Central memory CD4-positive, alpha-beta T cell (primary cell): ENCODE measurements at places on chromosomes 4 and X.
A peak's percentile ranks its signal among the peaks of the same experiment; 100 is the strongest.

- no peak for DNase-seq
Observed at GRCh38 chr4:306551-306961, 1.3 kb upstream of the ZNF732 start.

DNA sequence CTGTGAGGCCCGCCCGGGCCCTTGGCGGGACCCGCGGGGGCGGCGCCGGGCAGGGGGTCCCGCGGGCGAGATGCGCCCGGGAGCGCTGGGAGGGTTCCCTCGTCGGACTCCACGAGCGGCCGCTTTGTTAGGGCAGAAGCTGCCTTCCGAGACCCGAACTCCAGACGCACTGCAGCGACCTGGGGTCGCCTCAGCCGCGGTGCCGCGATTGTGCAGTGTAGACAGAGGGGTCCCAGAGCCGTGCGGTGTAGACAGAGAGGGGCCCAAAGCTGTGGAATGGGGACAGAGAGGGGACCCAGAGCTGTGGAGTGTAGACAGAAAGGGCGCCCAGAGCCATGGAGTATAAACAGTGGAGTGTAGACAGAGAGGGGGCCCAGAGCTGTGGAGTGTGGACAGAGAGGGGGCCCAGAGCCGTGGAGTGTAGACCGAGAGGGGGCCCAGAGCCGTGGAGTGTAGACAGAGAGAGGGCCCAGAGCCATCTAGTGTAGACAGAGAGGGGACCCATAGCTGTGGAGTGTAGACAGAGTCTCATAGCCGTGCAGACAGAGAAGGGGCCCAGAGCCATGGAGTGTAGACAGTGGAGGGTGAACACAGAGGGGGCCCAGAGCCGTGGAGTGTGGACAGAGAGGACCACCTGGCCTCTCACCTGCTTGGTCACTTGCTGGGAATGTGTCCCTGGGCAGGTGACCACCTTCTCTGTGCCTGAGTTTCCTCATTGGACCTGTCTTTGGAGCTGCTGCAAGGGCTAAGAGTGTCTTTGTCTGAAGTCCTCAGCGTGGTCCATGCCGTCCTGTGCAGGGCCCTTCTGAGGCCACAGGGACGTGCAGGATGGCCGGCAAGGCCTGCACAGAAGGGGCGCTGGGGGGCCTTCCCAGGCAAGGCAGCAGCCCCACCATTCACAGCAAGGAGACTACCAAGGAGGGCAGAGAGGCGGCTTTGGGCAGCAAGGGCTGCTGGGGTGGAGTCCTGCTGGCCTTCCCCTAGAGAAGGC is 875 bp downstream of the RGS12 start:
- DNase-seq, result no peak

GRCh38 chr4:182975806-182976205 is 58.6 kb upstream of the DCTD start:
- DNase-seq, result no peak

DNA sequence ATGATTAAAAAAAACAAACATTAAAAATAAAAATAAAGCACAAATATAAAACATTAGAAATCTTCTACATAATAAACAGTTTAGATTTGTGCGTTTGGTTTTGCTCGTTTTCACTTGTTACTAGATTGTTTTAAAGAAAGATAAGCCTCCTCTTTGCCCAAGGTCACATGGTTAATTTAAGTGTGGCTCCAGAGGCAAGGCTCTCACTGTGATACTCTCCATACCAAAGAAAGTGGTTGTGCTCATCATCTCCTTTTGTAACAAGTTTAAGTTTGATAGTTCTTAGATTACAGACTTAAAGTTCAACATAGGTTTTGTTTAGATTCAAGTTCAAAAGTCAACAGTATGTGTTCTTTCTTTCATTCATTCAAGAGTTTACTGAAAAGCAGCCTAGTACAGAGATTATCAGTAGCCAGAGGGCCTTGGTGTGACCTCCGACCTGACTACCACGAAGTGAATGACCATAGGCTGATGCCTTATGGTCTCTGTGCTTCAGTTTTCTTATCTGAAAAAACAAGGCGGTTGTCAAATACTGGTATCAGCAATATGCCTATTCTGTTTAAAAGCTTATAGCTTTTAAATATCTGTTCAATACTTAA is 133.2 kb downstream of the ZAR1 start:
- no peak for DNase-seq

GRCh38 chr4:122313006-122313646 is 65.7 kb upstream of the ADAD1 start:
- DNase-seq, result no peak

- DNase-seq, result no peak
Observed at GRCh38 chr4:121551881-121552280, 144.9 kb downstream of the ANXA5 start.

DNA sequence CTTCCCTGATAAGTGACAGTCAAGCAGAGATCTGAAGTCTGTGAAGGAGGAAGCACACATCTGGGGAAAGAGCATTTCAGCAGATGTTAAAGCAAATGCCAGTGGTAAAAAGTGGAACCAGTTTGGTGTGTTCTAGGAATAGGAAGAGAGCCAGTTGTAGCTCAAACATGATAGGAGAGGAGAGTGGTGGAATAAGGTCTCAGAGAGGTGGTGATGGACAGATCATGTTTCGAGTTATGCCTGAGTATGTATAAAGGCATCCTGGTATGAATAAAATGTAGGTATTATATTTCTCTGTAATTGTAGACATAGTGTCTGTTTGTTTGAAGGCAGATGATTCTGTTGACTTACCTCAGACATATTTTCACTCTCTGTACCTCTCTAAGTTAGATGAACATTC is 89.1 kb downstream of the LARP7 start:
- no peak for DNase-seq

- DNase-seq, result no peak
Observed at GRCh38 chrX:19658030-19658429, 142.7 kb upstream of the MAP3K15 start.

- DNase-seq, result no peak
Observed at GRCh38 chr4:8938623-8939022, 67.0 kb upstream of the HMX1 start.

DNA sequence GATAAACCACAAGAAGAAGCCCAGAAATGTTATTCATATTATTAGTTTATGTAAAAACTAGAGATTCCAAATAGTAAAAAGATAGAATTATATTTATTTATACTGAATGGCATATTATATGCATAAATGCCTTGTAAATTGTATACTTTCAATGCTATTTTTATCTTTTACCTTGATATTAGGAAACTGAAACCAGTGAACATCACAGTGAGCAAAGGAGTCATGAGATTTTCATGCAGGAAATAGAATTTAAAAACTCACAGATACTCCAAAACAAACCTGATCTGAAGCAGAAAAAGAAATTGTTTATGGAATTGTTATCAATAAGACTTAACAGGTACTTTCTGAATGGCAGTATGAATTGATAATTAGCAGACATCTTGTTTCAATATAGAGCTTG is 207.3 kb upstream of the CENPE start:
- DNase-seq, result no peak

DNA sequence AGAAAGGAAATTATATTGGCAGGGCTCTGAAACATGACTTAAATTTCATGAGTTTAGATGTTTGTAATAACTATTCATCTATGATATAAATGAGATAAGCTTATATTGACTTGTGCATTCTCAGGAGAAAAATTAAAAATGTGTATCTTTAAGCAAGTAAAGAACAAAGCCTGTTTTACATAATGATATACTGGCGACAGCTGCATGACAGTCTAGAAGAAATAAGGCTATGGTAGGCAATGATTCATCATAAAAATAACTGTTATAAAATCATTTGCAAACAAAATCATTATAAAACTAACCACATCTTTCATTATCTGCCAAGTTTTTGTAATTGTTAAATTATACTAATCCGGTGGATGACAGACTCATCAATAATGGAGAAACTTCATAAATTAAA is 188.1 kb downstream of the ADAM29 start:
- no peak for DNase-seq

- DNase-seq, result peak; percentile 23
Observed at GRCh38 chrX:22748093-22748999, 251.4 kb upstream of the DDX53 start.

DNA sequence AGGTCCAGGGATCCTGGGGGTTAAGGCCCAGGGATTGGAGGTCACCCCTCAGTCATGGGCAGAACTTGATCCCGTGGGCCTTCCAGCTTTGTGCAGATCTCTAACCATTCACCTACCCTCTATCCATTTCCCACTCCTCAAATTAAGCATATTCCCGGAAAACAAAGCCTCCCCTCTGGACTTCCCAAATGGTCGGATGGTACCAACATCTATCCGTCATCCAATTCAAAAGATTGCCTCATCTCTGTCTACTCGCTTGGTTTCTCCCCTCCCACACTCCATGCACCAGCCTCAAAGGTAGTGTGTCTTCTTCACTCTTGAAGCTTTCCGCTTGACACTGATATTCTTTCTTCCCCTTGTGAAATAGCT is 473 bp upstream of the BCLAF3 start:
- no peak for DNase-seq

- DNase-seq, result no peak
Observed at GRCh38 chr4:109435635-109436034, 2.0 kb downstream of the SEC24B start.

DNA sequence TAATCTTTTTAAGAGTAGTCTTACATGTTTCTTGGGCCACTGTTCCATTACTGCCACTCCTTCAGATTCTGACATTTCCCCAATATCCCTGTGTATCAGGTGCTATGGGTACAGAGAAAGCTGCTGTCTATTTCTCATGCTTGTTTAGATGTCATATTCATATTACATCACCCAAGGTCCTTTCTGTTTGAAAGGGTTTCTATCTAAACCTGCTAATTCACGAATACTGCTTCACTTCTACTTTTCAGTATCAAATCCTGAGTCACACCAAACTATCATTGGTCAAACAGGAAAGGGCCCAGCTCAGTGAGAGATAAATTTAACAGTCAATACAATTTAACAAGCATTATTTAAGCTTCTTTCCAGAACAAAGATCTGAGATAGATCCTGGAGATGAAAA is 241.4 kb downstream of the UGT8 start:
- DNase-seq, result no peak

DNA sequence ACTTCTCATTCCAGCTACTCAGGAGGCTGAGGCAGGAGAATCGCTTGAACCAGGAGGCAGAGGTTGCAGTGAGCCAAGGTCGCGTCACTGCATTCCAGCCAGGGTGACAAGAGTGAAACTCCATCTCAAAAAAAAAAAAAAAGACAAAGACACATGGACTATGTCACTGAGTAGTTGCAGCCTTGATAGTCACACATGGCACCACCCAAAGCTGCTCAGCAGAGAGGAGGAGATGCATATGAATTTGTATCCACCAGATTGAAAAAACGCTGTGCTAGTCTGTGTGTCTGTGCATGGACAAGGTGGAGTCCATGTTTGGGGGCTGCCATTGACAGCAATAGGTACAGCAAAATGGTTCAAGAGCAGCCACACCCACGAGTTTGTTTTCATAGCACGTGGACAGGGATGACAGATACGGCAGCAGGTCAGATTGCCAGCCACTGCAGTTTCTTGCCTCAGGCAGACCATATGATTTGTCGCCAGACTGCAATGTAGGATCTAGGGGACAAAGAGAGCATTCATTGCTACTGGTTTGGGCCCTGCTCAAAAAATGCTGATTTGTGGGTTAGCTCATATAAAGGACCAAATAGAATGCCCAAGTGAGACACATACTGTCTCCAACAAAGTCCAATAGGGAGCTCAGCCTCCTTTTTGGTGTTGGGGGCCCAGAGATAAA is 89.9 kb downstream of the CEP135 start:
- DNase-seq, result no peak

GRCh38 chr4:2929469-2929868 is 33.7 kb downstream of the NOP14 start:
- DNase-seq, result no peak

DNA sequence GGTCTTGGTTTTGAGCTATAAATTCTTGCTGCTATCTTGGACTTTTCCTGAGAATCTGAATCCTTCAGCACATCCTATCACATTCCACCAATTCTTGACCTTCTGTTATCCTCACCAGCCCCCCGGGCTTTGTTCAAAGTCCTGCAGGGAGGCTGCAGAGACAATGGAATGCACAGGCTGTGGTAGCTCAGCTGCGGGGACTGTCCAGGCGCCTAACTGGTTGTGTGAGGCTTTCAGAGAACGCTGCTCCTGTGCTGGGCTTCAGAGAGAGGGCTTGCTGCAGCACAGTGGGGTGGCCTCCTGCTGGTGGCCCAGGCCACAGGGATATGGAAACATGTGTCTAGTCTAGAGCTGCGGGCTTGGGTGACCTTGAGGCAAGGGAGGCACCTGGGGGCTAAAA is 196.3 kb upstream of the GATB start:
- DNase-seq, result no peak

GRCh38 chr4:179797738-179798137 is 2355.5 kb upstream of the AGA start:
- DNase-seq, result no peak

GRCh38 chr4:8225706-8226443 is 26.8 kb downstream of the SH3TC1 start:
- no peak for DNase-seq

DNA sequence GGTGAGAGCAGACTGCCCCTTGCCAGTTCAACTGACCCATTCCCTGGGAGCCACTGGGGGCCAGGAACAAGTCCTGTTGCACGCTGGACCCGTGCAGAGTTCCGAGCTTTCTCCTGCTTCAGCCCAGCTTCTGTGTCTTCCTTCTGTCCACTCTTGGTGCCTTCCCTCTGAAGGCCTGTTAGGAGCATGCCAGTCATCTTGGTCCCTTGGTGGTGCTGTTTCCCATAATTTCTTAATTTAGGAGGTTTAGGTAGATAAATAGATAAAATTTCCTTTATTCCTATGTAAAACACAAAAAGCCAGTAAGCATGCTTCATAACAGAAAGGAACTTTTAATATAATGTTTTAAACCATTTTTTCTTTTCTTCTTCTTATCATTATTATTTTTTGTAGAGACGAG is 672.7 kb downstream of the CCSER1 start:
- no peak for DNase-seq

DNA sequence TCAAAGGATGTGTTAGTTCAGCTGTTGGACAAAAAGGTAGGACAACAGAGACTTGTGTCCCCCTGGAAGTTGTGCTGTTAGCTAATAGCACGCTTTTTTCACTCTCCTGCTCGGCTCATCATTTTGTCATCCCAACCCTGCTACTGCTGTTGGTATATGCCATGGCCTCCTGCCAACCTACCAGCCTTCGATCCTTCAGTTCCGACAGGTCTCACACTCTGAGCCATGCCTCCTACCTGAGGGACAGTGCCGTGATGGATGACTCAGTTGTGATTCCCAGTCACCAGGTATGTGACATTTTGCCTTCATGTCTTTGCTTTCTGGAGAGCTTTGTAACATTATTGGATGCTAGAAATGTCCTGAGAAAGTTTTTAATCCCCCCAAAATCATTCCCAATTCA is 268.1 kb downstream of the ANK2 start:
- DNase-seq, result no peak
